Bronchial epithelial cell (primary cell): ENCODE measurements at places on chromosomes 16 and 17.
A peak's percentile ranks its signal among the peaks of the same experiment; 100 is the strongest.

GRCh38 chr17:32265192-32265923 lies at the start of gene RHBDL3:
TSS of gene RHBDL3 (plus strand) at chr17:32265832. CDS start at chr17:32266190, 358 bp downstream.
- no peak for DNase-seq

- DNase-seq, result peak; percentile 48
Measured at GRCh38 chr16:80569440-80570105, 28.8 kb downstream of the DYNLRB2 start.

DNA sequence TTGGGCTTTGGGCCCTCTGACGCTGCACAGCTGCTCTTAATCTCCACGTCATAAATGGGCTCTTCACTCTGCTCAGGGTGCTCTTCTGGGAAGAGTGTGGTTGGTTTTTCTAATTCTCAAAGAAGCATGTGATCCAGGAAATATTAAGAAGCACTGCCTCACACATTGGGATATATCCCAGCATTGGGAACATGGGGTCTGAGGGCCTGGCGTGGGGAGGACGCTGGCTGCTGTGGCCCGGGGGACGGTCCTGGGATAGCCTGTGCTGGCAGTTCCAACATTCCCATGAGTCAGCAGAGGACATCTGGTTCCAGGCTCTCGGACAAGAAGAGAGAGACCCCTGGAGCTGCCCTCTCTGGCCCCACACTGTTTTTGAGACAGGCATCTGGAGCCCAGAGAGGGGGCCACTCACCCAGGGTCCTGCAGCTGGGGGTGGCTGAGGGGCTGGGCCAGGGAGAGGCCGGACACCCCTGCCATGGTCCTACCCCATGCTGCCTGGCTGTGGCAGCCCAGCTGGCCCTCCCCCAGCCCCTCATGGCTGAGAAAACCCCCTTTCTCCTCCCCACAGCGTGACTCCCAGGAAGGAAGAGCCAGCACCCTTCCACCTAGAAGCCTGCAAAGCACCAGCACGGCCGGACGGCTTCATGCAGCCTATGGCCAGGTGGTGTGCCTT lies 58.8 kb downstream of the NT5M start:
- DNase-seq, result no peak

- no peak for DNase-seq
Measured at GRCh38 chr17:2027528-2028233, 2.3 kb upstream of the DPH1 start.

- DNase-seq, result no peak
Measured at GRCh38 chr17:54876656-54877195, 23.9 kb upstream of the TOM1L1 start.

GRCh38 chr17:15291674-15292361 lies 26.7 kb upstream of the PMP22 start:
- DNase-seq, result no peak

DNA sequence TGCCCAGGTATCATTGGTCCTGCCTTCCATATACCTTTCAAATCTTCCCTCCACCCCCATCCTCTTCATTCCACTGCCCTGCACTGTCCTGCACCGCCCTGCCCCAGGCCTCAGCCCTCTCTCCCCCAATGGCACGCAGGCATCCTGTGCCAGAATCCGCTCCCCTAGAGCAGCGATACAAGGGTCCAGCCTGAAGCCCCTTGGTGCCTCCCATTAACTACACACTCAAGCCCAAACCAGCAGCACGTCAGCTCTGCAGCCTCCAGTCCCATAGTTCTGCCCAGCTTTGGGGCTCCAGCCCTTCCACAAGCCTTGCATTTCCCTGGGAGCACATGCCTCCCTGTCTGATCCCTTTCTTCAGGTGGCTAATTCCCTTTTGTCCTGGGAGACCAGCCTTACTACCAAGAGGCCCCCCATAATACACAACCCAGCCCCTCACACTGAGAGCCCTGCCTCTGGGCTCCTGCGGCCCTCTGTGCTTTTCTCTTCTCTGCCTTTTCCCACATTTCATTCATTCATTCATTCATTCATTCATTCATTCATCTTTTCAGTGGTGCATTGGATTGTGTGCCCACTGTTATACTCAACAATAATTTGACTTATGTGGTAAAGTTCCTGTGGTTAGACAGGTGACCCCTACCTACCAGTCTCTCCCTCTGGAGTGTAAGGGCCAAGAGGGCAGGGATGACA lies 26.8 kb upstream of the DLX3 start:
- DNase-seq, result no peak

- no peak for DNase-seq
Measured at GRCh38 chr17:4045487-4045886, 81.2 kb upstream of the ATP2A3 start.

GRCh38 chr17:29155966-29156338 lies 24.2 kb downstream of the MYO18A start:
- DNase-seq, result no peak

GRCh38 chr17:43660816-43661493 lies 767 bp downstream of the MEOX1 start:
- no peak for DNase-seq

DNA sequence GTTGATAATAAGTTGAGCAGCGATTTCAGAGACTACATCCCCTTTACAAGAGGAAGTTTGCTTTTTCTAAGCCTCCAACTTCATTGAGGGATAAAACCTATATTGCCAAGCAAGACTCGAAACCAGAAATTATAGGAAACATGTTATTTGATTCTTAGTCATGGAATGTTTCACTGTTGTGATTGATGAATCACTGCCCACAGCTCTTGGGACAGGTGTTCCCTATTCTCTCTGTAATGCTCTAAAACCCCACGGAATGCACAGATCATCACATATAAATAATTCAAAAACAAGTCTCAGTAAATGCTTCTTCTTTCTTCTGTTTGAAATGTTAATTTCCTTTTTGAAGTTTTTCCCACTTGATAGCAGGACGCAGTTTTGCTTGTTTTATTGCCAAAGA lies 809.5 kb upstream of the GOT2 start:
- DNase-seq, result peak; percentile 9

DNA sequence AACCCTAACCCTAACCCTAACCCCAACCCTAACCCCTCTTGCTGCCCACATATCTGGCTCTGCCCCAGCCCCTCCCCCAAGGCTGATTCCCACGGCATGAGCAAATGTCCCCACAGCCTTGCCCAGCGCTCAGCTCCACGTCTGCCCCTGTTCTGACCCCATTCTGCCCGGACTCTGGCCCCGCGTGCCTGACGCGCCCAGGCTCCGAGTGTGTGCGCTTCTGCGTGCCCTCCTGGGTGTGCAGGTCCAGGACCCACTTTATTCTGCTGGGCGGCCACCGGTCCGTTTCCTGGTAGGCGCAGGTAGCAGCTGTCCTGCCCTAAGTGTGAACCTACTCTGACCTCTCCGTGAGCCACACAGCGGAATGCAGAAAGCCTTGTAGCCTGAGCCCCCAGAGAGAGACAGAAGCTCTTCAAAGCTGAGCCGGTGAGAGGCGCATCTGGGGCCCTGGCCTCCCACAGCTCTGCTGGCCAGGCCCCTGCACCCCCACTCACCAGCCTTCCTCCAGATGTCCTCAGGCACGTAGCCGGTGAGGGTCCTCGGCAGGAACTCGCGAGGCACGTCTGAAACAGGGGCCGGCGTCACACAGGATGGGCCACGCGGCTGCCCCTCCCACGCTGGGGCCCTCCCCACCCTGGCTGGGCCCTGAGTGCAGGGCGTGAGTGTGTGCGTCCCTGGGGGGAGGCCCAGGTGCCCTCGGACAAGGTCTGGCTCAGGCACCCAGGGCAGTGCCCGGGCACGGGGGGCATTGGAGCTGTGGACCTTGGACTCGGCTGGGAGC lies 14.0 kb upstream of the PABPN1L start:
- no peak for DNase-seq

DNA sequence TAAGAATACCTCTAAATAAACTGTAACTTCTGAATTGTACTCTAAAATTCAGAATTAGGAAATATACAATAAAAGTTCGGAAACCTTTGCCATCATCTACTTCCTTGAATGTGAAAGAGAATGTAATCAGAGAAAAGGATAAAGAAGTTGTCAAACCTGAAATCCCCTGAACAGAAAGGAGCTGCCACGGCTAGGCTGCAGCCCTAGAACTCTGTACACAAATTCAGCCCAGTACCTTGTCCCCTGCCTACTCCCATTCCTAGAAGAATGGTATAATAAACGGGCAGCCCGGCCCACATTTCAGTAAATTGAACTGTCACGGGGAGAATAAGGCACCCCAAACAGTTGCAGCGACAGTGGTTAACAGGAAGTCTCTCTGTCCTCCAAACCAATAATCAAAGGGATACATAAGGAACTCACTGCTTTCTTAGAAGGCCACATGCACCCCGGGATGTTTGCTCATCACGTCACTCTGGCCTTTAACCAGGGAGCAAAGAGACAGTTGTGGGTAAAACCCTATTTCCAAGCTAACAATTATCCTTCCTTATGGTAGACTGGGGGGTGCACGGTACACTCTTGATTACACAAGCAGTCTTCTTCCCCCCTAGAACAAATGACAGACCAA lies 24.3 kb upstream of the RFFL start:
- peak; percentile 35 for DNase-seq

GRCh38 chr17:42325026-42325425 lies 36.7 kb downstream of the STAT5A start:
- peak; percentile 92 for DNase-seq

DNA sequence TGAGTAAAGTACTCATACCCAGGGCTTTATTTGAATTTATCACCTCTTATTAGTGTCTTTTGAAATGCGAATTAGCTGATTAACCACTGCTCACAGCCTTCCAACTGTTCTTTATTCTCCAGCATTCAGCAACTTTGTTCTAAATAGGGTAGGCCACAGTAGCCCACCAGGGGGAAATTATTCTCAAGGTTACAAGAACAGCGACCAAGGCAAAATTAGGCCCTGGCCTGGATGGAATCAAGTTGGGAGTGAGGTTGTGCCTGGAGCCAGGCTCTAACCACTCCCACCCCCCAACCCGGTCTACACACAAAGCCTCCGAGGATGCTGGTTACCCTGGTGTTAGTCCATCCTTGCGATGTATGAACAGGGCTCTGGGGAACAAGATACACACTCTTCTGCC lies 245.5 kb downstream of the STX8 start:
- no peak for DNase-seq

- no peak for DNase-seq
Measured at GRCh38 chr16:3101018-3101840, 2.1 kb upstream of the ZSCAN10 start.

DNA sequence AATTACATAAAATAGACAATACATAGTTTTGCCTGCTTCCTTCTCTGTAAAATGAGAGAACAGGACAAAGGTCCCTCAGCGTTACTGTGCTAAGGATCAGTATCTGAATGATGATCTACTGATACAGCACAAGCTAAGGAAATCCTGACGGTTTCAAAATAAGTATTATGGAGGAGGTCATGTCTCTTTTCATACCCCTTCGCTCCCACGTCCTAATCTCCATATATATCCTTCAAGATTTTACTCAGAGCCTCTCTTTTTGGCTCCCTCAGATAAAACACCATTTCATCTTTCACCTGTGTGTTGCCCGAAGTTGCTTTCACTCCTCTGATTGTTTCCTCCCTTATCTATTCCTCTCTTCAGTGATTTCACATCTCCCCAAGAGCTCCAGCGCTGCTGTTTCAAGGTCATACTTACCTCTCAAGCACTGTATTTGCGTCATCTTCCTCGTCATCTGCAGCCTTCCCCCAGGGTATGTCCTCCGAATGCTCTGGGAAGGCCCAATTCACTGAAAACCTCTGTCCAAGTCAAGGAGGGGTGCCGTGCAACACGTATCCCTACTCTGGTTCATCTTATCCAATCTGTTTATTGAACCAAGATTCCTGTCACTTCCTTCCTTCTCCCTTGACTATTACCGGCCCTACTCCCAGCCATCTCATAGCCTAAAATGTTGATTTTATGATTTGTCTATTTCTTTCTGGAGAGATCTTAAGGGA lies 1.2 kb upstream of the BLTP2 start:
- no peak for DNase-seq

DNA sequence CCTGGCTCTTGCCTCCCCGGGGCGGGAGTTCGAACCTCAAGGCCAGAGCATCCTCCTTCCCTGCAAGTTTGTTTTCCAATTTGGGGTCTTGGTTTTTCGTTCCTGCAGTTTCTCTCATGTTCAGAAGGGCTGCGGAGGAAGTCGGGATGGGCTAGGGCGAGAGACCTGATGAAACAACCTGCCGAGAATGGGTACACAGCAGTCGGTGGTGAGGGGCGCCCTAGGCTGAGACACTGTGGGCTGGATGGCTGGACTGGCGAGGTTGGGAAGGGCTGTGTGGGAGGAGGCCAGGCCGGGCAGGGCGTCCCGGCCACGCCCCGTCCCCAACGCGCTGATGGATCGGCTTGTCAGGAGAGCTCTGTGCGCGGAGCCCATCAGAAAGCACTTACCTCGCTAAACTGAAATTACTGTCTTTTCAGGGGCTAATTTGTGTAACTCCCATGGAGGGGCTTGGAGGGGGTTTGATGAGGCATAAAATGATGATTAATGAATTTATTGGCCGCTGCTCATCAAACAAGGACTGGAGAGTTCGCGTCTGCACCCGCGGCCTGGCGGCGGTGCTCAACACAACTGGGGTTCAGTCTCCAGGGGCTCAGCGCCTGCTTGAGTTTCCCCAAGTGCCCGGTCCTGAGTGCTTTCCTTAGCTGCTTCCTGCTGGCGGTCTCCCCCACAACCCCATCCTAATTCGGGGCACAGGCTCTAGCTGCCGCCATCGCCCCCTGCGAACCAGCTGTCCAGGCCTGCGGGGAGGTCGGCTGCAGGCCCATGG lies 9.0 kb downstream of the IRX5 start:
- DNase-seq, result no peak

- no peak for DNase-seq
Measured at GRCh38 chr16:67000384-67001351, 12.3 kb downstream of the CES4A start.

DNA sequence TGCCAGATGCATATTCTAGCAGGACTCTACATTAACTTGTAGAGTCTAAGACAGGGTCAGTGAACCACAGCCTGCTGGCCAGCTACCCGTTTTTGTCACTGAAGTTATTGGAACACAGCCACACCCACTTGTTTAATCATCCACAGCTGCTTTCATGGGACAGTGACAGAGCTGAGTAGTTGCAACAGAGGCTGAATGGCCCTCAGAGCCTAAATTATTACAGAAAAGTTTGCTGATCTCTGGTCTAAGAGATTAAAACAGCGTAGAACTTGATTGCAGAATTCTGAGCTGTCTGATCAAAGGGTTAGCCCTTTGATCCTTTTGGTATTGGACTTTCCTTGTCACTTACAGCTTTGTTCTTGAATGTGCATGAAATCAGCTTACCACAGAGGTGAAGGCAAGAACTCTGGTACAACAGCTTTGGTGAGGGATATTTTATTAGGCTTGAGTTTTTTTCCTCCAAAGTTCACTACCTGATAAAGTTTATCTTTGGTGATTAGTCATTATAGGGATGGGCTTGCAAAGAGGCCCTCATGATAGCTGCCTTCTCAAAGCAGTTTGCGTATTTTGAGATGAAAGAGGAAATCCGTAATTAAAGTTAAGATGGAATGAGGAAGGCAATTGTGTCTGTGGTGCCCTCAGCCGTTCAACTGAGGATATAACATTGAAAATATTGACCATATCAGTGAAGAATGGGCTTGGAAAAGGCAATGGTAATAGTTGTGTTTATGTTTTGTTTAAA lies 23.6 kb downstream of the ALDH3A2 start:
- DNase-seq, result no peak
